Prostate gland (tissue), 2 donors: ENCODE measurements at places on chromosomes 1 and 21. TPM values are rescaled to one million over a fixed set of nuclear protein-coding genes. Genes with fewer than 3 reads are reported as not detected.
A peak's percentile ranks its signal among the peaks of the same experiment; 100 is the strongest.

The GRIK3 gene
- 0.36 TPM for total RNA-seq

The WNT9A gene
- 2.0 TPM for total RNA-seq

The ERG gene
- 2.6 TPM for total RNA-seq

The NFASC gene
- 3.7 TPM for total RNA-seq

The NEGR1 gene
- 2.3 TPM for total RNA-seq

The PLK3 gene
- 5.2 TPM for total RNA-seq

- H3K4me1 ChIP-seq = peaks cover 20% of the 10 kb centered on the region
- no peak for DNase-seq
- no peak overlapping the region for H3K27ac ChIP-seq
- H3K36me3 ChIP-seq = no peaks in the 10 kb centered on the region
- no peaks in the 10 kb centered on the region for H3K27me3 ChIP-seq
These were observed 20.1 kb downstream of the C1orf198 start for GRCh38 chr1:230848235-230848634.

DNA sequence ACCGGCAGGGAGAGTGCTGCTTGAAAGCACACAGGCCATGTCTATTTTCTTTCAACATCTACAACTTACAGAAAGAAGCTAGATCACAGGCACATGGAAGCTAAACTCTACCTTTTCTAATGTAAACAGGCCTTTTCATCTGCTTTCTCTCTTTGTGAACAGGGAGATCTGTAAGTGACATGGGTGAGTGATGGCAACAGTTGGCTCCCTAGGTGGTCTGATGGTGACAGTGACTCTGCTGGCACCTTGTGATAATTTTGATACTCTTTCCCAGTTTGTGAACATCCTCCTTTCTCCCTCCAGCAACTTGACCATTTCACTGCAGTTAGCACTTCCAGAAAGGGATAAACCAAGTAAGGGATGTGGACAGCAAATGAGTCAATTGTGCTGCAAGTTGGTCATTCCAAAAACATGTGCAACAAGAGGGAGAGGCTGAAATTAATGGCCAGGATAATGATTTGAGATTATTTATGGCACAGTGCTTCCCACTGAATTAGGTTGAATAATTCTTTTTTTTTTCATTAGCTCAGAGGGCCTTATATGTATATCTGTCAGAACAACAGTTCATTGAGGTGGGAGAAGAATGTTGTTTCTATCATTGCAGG, 89.5 kb downstream of the XCL2 start:
- H3K4me1 ChIP-seq = no peaks in the 10 kb centered on the region
- no peak overlapping the region for H3K27ac ChIP-seq
- DNase-seq = no peak
- no peaks in the 10 kb centered on the region for H3K36me3 ChIP-seq

GRCh38 chr1:152110365-152110859, 4.8 kb downstream of the TCHH start:
- H3K36me3 ChIP-seq = no peaks in the 10 kb centered on the region
- H3K27ac ChIP-seq = no peak overlapping the region
- H3K4me1 ChIP-seq = peaks cover 8% of the 10 kb centered on the region
- DNase-seq = peak; percentile 12

- no peaks in the 10 kb centered on the region for H3K27me3 ChIP-seq
- no peaks in the 10 kb centered on the region for H3K36me3 ChIP-seq
- DNase-seq = no peak
- no peak overlapping the region for H3K4me3 ChIP-seq
- no peaks in the 10 kb centered on the region for H3K4me1 ChIP-seq
These were observed 596 bp downstream of the CD247 start for GRCh38 chr1:167517535-167518330.

DNA sequence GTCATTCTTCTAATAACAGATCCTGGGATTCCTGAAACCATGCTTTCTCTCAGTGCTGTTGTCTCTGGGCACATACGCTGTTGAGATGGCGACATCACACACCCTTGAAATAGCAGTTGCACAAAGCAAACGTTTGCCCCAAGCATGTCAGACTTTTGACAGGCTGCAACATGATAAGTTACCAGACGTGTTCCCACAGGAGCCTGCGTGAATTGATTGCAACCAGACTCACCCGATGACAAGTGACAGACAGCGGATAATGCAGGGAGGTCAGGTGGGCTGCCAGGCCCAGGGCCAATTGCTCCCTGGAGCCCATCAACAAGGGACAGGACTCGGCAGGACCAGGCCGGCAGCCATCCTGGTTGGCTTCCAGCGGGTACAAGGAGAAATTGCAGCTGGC, 310.9 kb downstream of the SIPA1L2 start:
- H3K27ac ChIP-seq = no peak overlapping the region
- no peaks in the 10 kb centered on the region for H3K27me3 ChIP-seq
- H3K36me3 ChIP-seq = no peaks in the 10 kb centered on the region
- H3K4me3 ChIP-seq = no peak overlapping the region
- DNase-seq = peak; percentile 76

GRCh38 chr1:16605213-16605525, 8.2 kb downstream of the NBPF1 start:
- H3K27me3 ChIP-seq = no peaks in the 10 kb centered on the region
- no peaks in the 10 kb centered on the region for H3K36me3 ChIP-seq
- no peak overlapping the region for H3K27ac ChIP-seq
- no peak overlapping the region for H3K4me3 ChIP-seq
- H3K4me1 ChIP-seq = no peaks in the 10 kb centered on the region

- peak overlapping the region; percentile 92 for H3K27ac ChIP-seq
- H3K4me1 ChIP-seq = peaks cover 7% of the 10 kb centered on the region
- DNase-seq = peak; percentile 86
- no peaks in the 10 kb centered on the region for H3K36me3 ChIP-seq
- H3K4me3 ChIP-seq = no peak overlapping the region
- H3K27me3 ChIP-seq = no peaks in the 10 kb centered on the region
These were observed 13.9 kb upstream of the RHOU start for GRCh38 chr1:228721407-228721806.

- no peaks in the 10 kb centered on the region for H3K27me3 ChIP-seq
- no peak overlapping the region for H3K4me3 ChIP-seq
- DNase-seq = no peak
- no peaks in the 10 kb centered on the region for H3K4me1 ChIP-seq
- H3K36me3 ChIP-seq = no peaks in the 10 kb centered on the region
- H3K27ac ChIP-seq = no peak overlapping the region
These were observed 34.0 kb upstream of the EDN2 start for GRCh38 chr1:41518471-41518870.

DNA sequence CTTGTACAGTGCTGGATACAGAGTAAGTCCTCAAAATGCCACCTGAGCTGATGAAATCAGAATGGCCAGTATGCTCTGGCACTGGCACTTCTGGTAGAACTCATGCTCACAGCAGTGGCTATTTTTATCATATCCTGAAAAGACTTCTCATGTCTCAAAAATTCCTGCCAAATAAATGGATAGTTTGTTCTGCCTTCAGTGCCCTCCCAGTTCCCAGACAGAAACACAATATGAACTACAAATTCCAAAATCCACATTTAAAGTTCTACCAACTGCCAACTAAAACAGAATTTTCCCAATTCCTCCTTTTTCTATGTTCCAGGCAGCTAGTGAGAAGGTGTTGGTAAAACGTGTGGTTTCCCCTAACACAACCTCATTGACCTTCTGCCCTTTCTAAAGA, 51.4 kb upstream of the RGS1 start:
- DNase-seq = no peak
- no peak overlapping the region for H3K4me3 ChIP-seq
- H3K27me3 ChIP-seq = no peaks in the 10 kb centered on the region
- H3K36me3 ChIP-seq = no peaks in the 10 kb centered on the region

DNA sequence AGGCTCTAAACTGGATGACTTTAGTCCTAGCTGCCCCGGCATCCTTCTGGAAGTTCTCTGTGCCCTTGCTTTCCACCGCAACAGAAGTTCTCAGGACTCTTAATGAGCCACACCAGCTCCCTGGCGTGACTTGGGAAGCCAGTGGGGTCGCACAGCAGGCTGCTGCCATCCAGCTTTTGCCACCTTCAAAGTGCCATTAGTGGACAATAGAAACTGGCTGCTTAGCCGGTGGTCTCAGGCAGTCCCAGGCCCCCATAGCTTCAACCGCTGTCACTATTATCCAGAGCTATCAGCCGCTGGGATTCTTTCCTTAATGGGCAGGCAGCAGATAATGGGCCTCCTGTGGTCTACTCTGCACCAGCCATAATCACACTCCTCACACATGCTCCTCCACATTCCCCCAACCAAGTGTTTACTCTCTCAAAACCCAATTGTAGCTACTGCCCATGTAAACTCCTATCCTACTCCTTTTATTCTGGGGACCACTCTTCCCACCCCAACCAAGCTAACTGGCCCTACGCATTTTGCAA, 37.3 kb downstream of the PLEKHA6 start:
- no peaks in the 10 kb centered on the region for H3K27me3 ChIP-seq
- no peak overlapping the region for H3K4me3 ChIP-seq
- H3K4me1 ChIP-seq = no peaks in the 10 kb centered on the region
- no peak overlapping the region for H3K27ac ChIP-seq
- no peaks in the 10 kb centered on the region for H3K36me3 ChIP-seq

GRCh38 chr1:56715156-56715555, 70.0 kb downstream of the PRKAA2 start:
- H3K4me3 ChIP-seq = no peak overlapping the region
- DNase-seq = no peak
- no peaks in the 10 kb centered on the region for H3K4me1 ChIP-seq
- H3K27ac ChIP-seq = no peak overlapping the region
